ENCODE measurements at places on chromosomes 3 and 15.

DNA sequence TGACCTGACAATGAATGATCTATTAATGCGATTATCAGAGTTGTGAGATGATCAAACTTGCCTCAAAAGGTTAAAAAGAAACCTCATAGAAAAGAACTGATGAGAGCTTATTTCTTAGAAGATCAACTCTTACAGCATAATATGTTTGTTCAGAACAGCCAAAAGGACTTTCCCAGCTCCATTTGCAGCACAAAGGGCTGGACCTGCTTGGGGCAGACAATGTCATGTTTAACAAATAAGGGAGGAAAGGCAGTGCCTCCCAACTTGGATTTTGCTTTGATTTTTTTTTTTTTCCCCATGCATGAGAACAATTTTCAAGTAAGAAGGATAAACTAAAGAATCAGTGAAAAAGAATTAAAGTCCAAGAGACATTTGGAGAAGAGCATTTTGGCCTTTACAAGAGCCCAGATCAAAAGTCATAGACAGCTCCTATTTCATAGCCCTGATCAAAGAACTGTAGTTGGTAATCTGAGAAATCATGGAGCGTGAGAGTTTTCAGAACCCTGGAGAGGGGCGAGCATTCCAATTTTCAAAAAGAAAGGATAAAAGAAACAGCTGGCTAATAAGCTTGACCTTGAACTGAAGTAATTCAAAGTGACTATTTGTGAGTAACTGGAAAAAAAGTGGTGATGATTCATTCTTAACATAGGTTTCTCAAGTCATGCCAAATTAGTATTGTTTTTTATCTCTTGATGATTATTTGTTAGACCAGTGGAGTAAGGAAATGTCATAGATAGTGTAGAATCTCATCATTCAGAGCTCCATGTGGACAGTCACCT, 136.0 kb upstream of the CFAP20DC start:
- no peak for DNase-seq

- no peak for DNase-seq
These were observed 87.0 kb downstream of the TMEM108 start for GRCh38 chr3:133125171-133125570.

GRCh38 chr3:182979674-182980191, 605 bp downstream of the DCUN1D1 start:
- peak; percentile 25 for DNase-seq

GRCh38 chr3:47381317-47382157, 716 bp downstream of the PTPN23 start:
- DNase-seq = peak; percentile 74

DNA sequence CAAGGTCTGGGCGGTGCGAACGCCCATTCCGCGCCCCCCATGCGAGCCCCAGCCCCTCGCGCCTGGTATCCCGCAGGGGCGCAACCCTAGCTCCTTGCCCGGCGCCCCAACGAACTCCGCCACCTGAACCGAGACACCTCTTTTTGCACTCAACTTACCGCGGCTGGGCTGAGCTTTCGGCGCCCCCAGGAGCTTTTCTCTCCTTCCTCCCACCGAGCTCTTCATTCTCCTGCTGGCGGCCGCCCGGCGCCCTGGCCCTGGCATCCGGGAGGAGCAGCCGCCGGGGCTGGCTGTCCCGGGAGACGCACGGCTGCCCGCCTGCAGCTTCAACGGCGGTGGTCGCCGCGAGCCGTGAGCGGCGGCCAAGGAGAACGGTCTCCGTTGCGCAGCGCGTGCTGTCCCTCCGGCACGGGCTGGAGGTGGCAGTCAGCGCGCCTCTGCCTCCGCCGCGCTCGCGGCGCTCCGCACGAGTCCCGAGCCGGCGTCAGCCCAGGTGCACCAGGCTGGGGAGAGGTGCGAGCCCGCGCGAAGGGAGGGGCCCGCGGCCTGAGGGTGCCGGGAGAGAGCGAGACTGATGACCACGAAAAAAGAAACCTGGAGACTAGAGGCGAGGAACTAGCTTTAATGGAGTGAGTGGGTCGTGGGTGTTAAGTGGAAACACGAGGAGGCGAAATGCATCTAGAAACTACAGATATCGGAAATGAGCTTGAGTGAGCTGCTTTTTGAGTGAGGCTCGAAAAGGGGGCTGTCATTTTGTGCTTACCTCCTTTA, 621.5 kb upstream of the ZNF385D start:
- DNase-seq = no peak

GRCh38 chr15:65913631-65914199, 44.4 kb downstream of the RAB11A start:
- DNase-seq = no peak

DNA sequence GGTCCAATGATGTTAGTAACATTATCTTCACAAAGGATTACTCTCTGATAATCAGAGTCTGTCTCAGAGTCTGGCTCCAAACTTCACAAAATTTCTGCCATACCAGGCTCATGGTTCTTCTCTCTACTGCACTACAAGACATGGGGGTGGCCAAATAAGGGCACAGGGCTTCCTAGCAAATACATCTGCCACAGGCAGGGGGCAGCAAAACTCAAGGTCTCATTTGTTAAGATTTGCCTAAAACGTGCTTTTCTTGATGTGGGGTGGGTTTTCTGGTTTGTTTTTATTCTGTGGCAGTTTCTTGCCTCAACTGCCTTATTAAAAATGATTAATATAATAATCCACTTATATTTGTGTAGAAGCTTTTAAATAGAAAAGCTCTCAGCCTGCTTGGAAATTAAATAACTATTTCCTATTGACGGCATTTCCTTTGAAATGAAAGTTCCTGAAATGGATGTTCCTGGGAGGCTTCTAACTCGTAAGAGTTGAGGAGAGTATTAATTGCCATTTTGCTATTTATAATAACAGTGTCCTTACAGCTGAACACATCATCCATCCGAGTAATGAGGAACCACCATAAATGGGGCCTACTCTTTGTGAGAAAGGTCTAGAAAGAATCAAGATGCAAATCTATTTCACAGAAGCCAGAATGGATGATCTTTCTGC, 53.8 kb downstream of the SST start:
- DNase-seq = peak; percentile 26

DNA sequence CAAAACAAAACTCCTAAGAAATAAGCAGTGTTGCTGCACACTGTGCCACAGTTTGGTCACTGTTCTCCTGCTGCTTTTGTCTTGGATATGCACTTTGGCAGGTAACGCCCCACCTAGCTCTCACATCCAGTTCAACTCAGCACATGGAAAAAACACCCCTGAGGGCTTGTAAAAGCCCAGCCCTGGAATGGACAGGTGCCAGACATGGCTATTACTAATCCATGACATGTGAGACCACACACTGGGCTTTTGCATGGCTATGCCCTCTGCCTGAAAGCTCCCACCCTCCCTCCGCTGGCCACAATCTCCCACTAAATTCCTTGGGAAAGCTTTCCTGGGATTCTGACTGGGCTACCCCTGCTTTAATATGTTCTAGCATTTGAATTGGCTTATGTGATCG, 24.7 kb upstream of the ZBED2 start:
- no peak for DNase-seq

GRCh38 chr15:77731945-77732344, 99.2 kb upstream of the LINGO1 start:
- DNase-seq = no peak

DNA sequence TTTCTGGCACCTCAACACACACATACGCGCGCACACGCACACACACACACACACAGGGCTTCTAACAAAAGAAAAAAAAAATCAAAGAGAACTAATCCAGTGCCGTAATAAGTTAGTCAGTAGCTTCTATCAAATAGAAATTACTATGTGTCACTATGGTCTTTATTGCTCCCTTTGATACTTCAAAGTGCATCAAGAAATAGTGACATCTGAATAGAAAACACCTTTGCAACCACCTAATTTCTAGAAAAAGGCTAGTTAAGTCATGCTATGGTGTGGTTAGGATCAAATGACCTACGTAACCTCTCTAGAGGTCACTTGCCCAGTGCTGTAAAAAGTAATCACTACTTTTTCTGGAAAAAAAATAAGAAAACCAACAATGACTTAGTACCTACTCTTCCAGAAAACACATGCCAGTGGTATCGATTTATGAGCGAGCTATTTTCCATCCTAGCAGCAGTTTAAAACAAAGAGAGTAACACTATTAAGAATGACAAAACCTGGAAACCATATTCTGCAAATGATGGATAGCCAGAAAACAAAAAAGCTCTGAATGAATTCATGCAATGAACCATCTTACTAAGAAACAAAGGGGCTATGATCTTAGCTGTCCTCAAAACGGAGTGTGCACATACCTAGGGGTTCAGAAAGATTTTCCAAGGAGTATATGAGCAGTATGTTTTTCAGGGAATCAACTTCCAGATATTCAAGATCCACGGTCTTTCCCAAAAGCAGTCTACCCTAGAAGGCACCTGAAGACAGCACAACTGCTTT, 6.8 kb downstream of the AVEN start:
- no peak for DNase-seq

GRCh38 chr15:88835119-88835518, 31.9 kb downstream of the ACAN start:
- DNase-seq = no peak

- peak; percentile 21 for DNase-seq
These were observed 2.6 kb downstream of the BHLHE40 start for GRCh38 chr3:4981665-4982494.

- DNase-seq = no peak
These were observed 271.5 kb downstream of the XXYLT1 start for GRCh38 chr3:194999491-194999890.

DNA sequence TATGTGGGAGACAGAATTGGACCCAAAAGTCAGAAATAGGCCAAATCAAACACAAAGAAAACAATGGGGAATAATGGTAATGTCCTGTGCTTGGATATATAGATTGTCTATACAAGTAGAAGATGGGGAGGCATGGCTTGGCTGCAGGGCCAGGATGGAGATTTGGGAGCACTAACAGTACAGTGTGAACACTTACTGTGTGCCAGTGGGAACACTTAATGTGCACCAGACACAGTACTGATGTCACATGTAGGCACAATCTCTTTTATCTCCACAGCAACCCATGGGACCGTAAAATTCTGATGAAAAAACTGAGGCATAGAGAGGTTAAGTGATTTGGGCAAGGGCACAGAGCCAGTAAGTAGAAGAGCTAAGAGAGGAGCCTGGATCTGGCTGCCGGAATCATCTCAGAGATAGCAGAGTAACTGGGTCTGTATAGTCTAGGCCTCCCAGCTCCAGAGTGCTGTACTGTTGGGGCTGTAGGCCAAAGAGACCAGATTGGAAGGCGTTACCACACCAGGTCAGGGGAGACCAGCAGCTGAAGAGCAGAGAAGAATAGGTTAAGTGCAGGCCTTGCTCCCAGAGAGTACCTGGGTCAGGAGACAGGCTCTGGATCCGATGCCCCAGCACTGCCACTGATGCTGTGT, 63.3 kb downstream of the RLBP1 start:
- DNase-seq = no peak

DNA sequence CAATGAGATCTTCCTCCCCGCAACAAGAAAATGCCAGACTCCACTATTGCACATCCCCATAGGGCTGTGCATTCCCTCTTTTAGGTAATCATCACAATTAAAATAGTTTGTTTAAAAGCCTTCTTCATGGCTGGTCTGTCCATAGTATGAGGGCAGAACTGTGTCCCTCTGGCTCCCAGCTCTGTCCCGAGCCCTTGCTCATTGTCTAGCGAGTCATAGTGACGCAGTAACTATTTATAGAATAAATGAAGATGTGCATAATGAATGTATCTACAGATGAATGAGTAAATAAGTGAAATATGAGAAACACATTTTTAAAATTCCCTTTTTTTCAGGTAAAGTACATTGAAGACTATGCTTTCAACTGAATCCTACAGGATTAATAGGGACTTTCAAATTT, 128.4 kb upstream of the TMC3 start:
- DNase-seq = no peak

- peak; percentile 46 for DNase-seq
These were observed 623 bp downstream of the ZNF639 start for GRCh38 chr3:179323197-179324110.

DNA sequence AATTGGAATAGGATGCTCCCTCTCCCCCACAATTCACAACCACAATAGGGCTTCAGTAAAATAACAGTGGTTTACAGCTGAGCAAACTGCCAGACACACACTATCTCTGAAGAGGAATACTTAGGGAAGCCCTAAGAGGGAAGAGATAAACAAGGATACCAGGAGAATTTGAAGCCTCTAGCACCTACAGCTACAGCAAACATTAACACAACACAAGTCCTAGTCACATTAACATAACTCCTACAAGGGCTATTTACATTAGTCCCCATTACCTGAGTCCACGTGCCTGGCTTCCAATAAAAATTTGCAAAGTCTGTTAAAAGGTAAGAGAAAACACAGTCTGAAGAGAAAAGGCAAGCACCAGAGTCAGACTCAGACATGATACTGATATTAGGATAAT, 346.9 kb upstream of the CDIN1 start:
- no peak for DNase-seq

DNA sequence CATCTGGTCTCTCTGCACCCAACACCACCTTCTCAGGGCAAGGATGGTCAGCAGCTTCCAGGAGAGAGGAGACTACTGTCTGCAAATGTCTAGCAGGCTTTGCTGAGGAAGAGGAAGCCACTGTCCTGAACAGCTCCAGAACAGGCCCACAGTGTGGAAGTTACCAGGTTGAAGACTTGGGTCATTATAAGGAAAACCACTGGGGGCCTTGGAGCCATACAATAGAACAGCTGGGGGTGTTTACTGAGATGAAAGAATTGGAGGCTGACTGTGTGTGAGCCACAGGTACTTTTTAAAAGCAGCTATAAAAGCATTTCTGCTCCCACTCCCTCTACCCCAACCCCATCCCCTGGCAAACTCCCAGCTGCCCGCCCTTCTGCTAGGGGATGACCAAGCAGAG, 24.2 kb downstream of the SRGAP3 start:
- DNase-seq = no peak

GRCh38 chr3:193842029-193842798, 249.2 kb downstream of the OPA1 start:
- no peak for DNase-seq

- DNase-seq = no peak
These were observed 77.2 kb downstream of the OSBPL10 start for GRCh38 chr3:31903686-31904431.

GRCh38 chr15:40630313-40630712, 36.3 kb downstream of the KNL1 start:
- DNase-seq = no peak

- no peak for DNase-seq
These were observed 412.7 kb upstream of the ROBO2 start for GRCh38 chr3:76627236-76627635.

DNA sequence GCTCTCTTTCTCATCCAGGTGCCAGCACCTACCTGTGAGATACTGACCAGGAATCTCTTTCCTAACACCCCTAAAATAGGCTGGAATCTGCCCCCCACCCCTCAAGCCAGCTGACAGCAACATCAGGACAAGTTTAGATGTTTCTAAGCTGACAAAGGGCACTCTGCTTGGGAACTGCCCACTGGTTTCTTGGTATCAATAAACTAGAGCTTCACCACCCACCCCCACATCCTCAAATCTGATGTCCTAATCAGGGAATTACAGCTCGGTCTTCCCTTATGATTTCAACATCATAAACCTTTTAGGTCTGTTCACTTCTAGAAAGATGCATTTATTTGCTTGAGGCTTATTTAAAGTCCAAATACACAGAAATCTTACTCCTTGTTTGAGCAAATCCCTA, 34.7 kb downstream of the CEP19 start:
- DNase-seq = no peak

GRCh38 chr15:74420193-74420905, 13.4 kb downstream of the SEMA7A start:
- DNase-seq = no peak

Measured in NCI-H446 (cell line).